ENCODE measurements at places on chromosomes 1 and 21.

- DNase-seq, result no peak
These were observed 7.0 kb downstream of the SAMD11 start for GRCh38 chr1:930633-931138.

DNA sequence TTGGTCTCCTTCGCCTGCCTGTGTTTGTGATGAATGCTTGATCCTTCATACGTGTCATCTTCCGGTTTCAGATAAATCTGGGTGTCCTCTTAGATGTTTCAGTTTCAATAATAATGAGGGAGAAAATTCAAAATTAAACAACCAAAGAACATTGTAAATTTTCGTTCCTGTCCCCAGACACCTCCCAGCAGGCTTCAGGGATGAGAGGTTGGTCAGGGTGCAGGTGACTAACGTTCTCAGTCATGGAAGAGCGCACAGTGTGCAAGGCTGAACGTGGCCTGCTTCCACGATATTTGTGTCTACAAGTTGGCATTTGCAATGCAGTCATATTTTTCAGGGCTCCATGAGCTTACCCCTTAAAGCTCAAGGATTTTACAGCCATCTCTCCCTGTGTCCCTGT, 147.1 kb upstream of the ARHGEF16 start:
- DNase-seq, result no peak

- DNase-seq, result no peak
These were observed 38.2 kb downstream of the MRPL39 start for GRCh38 chr21:25569084-25569483.

- DNase-seq, result no peak
These were observed 49.8 kb downstream of the ZBTB18 start for GRCh38 chr1:244100704-244101453.

DNA sequence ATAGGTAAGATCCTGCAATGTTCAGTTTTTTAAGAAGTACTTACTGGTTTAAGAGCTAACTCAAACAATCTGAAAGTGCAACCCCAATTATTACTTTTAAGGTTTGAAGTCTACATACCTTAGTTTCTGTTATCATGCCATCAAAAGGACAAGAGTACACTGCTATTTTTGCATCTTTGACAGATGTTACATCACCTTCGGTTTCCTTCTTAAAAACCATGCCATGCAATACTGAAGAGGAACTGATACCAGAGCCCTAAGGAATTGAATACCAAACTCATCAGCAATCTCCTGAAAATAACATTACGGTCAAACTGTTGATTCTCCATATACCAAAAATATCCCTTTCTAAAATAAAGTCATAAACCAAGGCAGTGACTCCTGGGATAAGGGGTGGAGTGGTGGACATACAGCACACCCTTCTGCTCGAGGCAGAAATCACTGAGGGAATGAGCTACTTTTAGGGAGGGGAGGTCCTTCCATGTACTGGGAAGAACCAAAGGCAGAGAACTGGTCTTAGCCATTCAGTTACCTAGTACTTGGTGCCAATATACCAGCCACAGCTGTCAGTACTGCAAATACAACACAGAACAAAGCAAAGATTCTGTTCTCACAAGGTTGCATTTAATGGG, 8.5 kb downstream of the CCT8 start:
- DNase-seq, result no peak

DNA sequence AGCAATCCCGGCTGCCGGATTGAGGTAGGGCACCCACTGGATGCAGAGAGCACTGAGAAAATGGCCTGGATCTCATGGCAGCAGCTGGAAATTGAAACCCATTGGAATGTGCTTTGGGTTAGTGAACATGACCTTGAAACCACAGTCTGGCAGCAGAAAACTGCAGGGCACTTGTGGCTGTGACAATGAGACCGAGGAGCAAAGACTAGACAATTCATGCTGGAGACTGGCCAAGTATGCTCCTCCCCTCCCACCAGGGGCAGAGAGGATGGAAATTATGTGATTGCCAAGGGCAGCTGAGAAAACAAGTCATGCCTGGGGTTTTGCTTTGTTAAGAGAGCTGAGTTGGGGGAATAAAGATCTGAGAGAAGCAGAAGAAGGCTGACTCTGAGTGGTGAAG, 60.7 kb downstream of the ZNF697 start:
- DNase-seq, result no peak

GRCh38 chr1:210908257-210908656, 225.7 kb downstream of the KCNH1 start:
- DNase-seq, result no peak

DNA sequence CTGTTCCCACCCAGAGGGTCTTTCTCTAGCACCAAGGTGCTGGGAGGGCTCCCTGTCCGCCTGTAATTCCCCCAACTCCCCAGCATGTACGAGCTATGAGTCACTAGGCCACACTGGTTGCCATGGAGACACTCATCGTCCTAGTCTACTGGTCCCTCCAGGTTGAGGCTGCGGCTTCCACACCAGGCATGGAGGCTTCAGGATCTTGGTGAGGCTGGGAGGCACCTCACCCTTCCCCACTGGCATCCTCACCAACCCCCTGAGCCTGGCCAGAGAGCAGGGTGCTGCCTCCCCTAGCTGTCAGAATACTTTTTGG, 75.6 kb upstream of the KAZN start:
- DNase-seq, result no peak

- no peak for DNase-seq
These were observed 13.1 kb upstream of the LHX4 start for GRCh38 chr1:180217006-180217405.

GRCh38 chr1:200512191-200512590, 102.4 kb upstream of the ZNF281 start:
- DNase-seq, result no peak

GRCh38 chr21:40792691-40793456, 54.1 kb downstream of the DSCAM start:
- no peak for DNase-seq

- DNase-seq, result no peak
These were observed 54.6 kb downstream of the DPH5 start for GRCh38 chr1:100971021-100971420.

GRCh38 chr1:56986397-56986796, 20.6 kb upstream of the C8B start:
- no peak for DNase-seq

- no peak for DNase-seq
These were observed 24.6 kb upstream of the DDOST start for GRCh38 chr1:20685741-20686140.

- DNase-seq, result no peak
These were observed 218.8 kb upstream of the TMPRSS15 start for GRCh38 chr21:18622383-18622782.

DNA sequence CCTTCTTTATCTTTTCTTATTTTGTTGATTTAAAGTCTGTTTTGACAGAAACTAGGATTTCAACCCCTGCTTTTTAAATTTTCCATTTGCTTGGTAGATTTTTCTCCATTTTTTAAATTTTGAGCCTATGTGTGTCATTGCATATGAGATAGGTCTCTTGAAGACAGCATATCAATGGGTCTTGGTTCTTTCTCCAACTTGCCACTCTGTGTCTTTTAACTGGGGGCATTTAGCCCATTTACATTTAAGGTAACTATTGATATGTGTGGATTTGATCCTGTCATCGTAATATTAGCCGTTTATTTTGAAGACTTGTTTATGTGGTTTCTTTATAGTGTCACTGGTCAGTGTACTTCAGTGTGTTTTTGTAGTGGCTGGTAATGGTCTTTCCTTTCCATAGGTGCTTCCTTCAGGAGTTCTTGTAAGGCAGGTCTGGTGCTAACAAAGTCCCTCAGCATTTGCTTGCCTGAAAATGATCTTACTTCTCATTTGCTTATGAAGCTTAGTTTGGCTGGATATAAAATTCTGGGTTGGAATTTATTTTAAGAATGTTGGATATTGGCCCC, 223.9 kb downstream of the USP25 start:
- DNase-seq, result no peak

- DNase-seq, result no peak
These were observed 4.4 kb downstream of the MAP3K21 start for GRCh38 chr1:233331676-233332519.

GRCh38 chr1:240586006-240586405, 25.9 kb downstream of the GREM2 start:
- no peak for DNase-seq

DNA sequence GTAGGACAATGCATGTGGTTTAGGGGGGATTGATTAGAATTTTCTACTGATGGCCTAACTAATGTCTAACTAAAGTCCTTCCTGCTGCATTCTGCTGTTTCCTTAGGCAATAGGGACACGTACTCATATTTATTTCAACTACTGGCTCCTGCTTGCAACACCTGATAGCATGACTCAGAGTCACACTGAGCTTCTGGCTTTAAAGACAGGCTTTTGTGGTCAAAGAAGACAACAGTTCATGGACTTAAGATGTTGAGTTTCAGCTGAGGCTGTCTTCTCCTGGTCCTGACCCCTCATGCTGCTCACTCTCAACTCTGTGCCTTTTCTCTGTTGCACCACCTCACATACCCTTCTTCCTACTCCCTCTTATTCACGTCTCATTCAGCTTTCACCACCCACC, 29.1 kb upstream of the TRABD2B start:
- no peak for DNase-seq

- no peak for DNase-seq
These were observed 376.3 kb downstream of the KCNH1 start for GRCh38 chr1:210757677-210758076.

- no peak for DNase-seq
These were observed 58.7 kb downstream of the ACP6 start for GRCh38 chr1:147611586-147611985.

DNA sequence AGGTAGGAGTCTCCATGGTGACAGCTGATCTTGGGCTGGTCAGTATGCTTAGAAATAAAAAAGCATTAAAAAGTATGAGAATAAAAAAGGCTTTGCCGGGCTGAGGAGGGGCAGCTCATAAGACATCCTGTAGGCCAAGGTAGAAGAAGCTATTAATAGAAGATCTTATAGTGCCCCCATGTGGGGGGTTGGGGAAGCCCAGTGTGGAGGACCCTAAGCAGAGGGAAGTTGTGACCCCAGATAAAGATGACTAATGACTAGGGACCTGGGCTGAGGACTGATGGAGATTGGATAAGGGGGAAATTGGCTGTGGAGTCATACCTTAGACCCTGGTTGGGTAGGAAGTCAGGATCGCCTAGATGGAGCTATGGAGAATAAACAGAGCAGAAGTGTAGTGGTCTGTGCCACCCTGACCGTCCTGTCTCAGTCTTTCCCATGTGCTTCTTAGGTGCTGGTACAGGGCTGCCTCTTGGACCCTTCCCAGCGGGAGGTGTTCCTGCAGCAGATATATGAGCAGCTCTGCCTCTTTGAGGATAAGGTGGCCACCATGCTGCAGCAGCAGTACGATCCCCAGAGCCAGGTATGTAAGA, 25.0 kb downstream of the SZT2 start:
- peak; percentile 31 for DNase-seq

GRCh38 chr21:38937844-38938243, 132.1 kb downstream of the ETS2 start:
- DNase-seq, result no peak

GRCh38 chr1:180579961-180580611, 21.3 kb downstream of the OVAAL start:
- DNase-seq, result no peak

- no peak for DNase-seq
These were observed 74.4 kb downstream of the COL24A1 start for GRCh38 chr1:86082183-86082582.

DNA sequence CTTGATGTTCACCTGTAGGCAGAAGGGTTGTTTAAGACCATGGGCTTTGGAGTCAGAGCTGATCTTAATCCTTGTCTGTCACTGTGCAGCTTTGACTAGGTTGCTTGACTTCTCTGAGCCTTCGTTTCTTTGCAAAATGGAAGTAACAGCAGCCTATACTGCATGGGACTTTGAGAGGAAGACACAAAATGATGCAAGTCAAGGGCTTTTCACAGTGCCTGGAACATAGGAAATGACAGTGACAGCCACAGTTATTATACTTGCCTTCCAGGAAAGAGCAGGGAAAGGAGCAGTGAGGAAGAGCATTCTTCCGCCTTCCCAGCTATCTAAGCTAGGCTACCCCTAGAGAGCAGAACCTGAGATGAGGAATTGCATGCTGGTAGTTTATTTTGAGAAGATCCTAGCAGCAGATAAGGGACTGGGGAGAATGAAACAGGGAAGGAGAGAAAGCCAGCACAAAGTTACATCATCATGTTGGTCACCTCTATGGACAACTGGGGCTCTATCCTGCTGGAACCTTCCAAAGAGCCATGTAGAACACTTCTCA, 3.1 kb downstream of the CSF3R start:
- DNase-seq, result no peak

DNA sequence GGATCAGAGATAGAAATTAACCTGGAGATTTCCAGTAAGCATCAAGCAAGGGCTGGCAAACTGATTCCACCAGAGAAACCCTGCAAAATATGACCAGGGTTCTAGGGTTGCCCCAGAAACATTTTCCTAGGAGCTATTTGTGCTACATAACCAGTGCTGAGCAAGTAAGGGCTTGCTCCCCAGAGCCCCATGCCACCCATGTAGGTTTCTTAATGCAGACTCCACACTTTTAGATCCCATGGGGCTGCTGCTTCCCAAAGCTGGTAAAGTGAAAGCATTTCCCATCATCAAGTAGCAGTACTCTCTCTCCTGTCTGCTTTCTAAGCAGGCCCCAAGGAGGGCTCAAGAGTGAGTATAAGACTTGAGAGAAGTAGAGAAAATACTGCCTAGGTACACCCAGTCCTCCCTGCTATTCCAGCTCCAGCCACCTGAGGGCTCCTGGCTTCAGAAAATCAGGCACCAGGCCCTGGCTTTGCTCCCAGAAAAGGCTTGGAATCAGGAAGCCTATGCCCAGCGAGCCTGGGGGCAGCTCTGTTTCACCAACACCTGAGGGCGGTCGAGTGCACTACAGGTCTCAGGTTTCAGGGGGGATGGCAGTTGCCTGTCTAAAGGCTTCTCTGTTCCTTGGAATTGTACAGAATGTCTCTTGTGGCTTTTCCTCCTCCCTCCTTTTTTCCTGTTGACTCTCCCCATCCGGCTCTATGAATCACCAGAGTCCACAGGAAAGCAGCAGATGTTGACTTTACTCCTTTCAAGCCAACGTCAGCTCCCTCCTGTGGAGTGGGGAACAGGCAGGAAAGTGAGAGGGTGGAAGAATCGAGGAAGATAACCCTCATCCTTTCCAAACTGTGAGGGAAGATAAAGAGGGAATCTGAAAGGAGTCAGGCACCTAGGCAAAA, 6.2 kb upstream of the ANKRD35 start:
- peak; percentile 31 for DNase-seq

DNA sequence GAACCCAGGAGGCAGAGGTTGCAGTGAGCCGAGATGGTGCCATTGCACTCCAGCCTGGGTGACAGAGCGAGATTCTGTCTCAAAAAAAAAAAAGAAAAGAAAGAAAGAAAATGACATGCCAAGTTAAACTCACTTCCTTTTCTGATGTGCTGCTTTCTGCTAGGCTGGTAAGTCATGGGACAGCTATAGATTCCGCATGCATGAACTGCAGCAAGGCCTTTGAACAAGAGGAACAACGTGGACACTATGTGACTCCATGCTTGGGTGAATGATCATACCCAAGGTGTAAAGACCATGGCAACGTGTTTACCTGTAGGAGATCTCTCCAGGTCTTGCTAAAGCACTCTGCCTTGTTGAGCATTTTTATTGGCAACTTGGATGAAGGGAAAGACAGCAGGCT, 10.3 kb upstream of the TTF2 start:
- DNase-seq, result no peak

- no peak for DNase-seq
These were observed 97.4 kb upstream of the DUSP10 start for GRCh38 chr1:221839321-221839720.
